Cortex of kidney (tissue), 1 donor: ENCODE measurements at places on chromosomes 12 and 14.

DNA sequence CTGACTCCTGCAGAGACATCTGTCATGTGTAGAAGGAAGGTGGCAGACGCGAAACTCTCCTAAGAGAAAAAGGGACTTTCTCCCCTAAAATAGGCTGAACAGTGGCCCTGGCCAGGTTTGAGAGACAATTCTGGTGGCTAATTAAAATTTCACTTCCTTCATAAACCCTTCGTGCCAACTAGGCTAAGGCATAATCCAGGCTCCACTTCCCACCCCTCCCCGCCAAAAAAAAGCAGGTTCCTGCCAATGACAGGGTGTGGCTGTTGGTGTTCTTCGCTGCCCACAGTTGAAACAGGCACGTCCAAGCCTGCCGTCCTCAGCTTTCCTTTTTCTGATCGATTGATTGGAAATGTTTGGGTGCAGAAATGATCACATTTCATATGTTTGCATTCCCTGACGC lies 144.6 kb downstream of the GCH1 start:
- DNase-seq, result no peak

GRCh38 chr14:99819514-99819913 lies 26.3 kb downstream of the EML1 start:
- no peak for DNase-seq

DNA sequence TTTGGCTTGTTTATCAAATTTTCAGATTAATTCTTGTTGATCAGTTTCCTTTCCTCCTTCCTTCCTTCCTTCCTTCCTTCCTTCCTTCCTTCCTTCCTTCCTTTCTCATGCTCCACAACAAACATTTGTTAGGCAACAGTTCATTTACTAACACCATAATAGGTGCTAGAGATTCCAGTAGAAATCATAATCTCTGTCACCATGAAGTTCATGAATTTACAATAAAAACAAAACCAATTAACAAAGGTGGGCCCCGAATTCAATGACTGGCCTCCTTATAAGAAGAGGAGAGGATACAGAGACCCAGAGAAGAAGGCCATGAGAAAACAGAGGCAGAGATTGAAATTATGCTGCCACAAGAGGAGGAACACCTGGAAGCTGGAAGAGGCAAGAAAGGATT lies 266.9 kb upstream of the GARIN6 start:
- DNase-seq, result no peak

- no peak for DNase-seq
Observed at GRCh38 chr12:49543221-49543913, 4.5 kb downstream of the KCNH3 start.

DNA sequence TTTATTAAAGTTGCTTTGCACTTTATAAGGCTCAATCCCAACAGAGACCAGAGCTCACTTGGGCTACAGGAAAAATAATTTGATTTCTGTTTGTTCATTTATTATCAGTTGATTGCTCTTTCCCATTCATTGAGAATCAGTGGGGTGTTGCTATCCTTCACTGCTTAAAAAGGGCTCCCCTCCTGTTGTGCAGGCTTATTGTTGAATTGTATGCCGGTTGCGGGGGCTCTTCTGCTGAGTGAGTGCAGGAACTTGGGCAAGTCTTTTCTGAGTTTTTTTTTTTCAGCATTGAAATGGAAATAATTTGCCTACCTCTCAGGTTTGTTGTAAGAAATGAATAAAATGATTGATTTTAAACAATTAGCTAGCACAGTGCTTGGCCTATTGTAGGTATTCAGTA lies 32.6 kb downstream of the AKAP6 start:
- no peak for DNase-seq
